Stimulated activated CD4-positive, alpha-beta T cell treated with anti-CD3 and anti-CD28 coated beads, Interleukin-2, amount 100 ng/mL, for 24 hours (primary cell): ENCODE measurements at places on chromosomes 12 and 14.
A peak's percentile ranks its signal among the peaks of the same experiment; 100 is the strongest.

- no peak for DNase-seq
Measured at GRCh38 chr12:23204933-23205778, 580.2 kb downstream of the ETNK1 start.

- DNase-seq, result no peak
Measured at GRCh38 chr12:65603438-65604351, 220.6 kb upstream of the HMGA2 start.

DNA sequence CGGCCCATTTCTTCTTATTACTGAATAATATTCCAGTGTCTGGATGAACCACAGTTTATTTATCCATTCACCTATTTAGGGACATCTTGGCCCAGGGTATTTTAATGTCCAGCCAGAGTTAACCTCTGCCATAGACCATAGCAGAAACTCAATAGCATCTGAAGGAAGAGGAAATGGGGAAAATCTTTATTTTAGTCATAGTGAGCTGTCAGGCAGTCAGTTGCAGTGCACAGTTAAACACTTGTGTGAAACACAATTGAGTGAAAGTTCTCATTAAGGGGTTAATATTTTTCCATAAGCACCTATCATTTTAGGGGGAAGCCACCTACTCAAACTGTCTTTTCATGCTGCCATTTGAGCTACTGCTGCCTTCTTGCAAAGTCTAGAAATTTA lies 197.3 kb upstream of the PPFIA2 start:
- DNase-seq, result no peak

GRCh38 chr12:122363782-122364181 lies 58.7 kb downstream of the CLIP1 start:
- no peak for DNase-seq

DNA sequence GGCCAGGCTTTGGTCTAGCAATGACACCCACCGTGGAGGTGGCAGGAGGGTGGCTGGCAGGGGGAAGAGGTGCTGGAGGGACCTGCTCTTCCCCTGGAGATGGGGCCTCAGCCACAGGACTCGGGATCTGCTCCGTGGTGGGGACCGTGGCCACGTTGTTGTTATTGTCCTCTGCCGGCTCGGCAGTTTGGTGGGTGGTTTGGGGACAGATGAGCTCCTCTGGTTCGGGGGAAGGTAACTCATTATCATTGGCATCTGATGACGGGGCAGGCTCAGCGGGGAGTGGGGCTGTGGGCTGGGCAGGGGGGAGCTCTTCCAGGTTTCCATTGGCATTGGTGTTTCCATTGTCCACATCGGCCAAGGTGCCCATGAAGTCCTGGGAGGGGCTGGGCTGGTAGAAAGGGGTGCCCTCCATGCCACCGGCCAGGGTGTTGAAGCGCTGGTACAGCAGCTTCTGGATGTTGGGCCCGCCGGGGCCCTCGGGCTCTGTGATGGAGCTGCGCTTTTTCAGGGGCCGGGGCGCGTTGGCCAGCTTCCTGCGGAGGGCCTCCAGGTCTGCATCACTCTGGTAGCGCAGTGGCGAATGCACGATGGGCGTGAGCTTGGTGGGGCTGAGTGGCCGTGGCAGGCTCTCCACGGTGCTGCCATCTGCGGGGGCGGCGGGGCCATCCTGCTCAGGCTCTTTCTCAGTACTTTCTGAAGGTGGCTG lies 24.3 kb downstream of the ZFYVE21 start:
- DNase-seq, result no peak

DNA sequence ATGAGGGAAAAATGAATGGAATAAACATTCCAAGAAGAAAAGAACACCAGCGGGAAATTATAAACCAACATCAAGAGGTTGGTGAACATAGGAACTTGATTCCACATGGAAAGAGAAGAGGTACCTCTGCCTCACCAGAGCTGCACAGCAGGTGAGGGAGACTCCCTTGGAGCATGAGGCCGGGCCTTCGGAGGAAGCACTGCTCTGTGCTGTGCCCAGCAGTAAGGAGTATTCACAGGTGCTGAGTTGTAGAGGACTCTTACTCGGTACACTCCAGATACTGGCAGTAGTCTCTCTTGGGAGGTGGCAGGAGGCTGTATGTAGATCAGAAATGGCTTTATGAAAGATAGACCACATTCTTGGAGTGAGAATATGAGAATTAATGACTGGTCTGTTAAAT lies 76.0 kb downstream of the NPAS3 start:
- no peak for DNase-seq

DNA sequence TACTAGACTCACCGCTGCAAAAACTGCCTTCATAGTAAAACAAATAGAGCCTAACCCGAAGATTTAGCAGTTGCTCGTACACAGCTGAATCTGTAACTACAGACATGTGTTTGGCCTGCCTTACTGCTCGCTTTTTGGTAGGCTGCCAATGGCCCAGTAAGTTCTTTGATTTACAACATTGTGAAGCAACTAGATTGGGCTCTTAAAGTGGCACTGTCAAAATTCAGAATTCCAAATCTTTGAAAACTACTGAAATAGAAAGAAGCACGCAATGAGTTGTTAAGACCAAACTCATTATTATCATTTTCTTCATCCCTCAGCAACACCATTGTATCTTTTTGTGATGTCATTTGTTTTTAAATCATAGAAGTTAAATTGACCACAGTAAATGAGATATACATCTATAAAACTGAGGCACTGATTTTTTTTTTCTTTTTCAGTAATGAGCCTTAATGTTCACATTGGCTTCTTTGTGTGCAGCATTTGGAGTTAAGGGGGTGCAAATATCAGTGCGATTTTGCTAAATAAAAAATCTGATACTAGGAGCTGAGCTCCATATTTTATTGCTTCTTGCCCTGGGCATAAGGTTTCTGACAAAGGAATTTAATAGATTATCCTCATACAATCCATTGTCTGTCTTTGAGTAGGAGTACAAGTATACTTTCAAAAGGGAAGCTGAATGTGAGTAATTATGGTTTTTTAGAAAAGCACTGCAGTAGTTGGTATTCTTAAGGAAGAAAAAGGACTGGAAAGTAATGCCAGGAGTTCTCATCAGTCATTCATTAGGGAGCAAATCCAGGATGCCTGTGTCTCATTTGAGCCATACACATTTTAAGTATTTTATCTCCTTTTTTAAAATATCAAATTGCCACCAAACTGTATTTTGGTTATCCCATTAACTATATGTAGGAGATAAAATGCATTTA lies 138.5 kb downstream of the KICS2 start:
- no peak for DNase-seq

DNA sequence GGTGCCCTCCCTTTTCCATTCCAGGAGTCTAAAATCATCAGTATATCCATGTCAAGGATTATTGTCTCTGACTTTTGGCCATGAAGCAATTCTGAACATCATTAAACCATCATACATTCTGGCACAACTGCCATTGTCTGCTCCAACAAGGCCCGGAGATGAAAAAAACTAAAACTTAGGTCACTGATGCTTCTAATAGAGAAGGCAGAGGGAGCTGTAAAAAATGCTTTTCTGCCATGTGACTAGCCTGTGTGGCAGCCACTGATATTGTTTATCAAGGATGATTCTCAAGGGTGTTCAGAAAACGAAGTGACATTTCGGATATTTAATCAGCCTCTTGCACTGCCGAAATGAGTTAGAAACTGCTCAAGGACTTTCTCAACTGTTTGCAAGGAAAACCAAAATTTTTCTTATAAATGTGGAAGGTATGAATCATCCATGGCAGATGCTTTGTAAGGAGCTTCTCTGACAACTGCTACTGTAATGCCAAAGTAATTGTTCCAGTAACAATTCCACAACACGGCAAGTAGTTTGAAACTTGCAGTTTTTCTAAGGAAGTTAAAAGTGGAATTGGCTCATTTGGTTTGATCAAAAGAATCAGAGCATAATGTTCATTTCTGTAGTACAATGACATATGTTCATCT lies 1076.5 kb upstream of the FLRT2 start:
- no peak for DNase-seq

- DNase-seq, result no peak
Measured at GRCh38 chr12:94615260-94616181, 34.8 kb downstream of the TMCC3 start.

DNA sequence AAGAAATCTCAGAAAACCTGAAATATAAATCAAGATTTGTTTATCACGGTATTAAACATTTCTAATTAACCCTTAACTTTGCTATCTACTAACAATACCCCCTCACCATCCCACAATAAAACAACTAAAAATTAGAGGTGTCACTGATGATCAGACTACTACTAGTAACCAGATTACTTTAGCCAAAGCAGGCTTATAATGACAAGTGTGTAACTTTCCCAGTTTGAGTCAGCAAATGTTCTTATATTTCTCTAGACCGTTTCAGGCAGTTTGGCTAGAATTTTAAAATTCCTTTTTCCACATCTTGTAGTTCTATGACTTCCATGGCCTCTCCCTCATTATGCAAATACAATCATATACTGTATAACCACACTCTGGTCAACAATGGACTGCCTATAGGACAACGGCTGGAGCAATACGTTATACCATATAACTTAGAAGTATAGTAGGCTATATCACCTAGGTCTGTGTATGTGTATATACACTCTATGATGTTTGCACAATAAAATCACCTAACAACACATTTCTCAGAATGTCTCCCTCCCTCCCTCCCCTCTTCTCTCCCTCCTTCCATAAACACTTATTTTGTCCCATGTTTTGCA lies 102.1 kb downstream of the DENND5B start:
- DNase-seq, result no peak

GRCh38 chr12:68587448-68587873 lies 23.2 kb upstream of the RAP1B start:
- peak; percentile 31 for DNase-seq

DNA sequence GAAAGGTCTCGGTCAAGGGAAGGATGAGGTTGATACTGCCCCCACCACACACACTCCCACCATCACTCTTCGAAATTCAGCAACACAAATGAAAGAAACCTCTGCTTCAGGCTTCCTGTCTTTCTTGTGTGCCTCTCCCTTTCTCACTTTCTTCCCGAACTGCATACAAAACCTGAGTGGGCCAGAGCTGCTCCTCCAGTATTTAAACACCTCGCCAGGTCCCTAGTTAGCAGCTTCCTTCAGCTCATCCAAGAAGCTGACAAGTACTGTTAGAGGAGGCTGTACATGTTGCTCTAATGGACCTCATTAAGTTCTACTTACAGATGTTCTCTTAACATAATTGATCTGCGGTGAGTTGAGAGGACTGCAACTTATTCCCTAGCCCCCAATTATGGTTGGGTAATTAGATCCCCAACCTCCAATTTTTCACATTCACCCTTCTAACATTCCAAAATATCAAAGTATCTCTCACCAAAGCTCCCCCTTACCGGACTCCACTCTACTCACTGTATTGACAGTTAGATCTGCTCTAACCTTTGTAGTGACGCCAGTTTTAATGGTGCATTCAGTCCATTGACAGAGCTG lies 4.1 kb upstream of the LMO3 start:
- no peak for DNase-seq

DNA sequence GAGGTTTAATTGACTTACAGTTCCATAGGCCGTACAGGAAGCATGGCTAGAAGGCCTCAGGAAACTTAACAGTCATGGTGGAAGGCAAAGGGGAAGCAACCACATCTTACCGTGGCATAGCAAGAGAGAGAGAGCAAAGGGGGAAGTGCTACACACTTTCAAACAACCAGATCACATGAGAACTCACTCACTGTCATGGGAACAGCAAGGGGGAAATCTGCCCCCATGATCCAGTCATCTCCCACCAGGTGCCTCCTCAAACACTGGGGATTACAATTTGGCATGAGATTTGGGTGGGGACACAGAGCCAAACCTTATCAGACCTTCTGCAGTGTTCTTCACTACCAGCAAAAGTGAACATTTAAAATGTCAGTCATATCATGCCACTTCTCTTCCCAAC lies 58.9 kb downstream of the USP15 start:
- no peak for DNase-seq

GRCh38 chr12:71607494-71608330 lies 55.9 kb downstream of the ZFC3H1 start:
- DNase-seq, result no peak

DNA sequence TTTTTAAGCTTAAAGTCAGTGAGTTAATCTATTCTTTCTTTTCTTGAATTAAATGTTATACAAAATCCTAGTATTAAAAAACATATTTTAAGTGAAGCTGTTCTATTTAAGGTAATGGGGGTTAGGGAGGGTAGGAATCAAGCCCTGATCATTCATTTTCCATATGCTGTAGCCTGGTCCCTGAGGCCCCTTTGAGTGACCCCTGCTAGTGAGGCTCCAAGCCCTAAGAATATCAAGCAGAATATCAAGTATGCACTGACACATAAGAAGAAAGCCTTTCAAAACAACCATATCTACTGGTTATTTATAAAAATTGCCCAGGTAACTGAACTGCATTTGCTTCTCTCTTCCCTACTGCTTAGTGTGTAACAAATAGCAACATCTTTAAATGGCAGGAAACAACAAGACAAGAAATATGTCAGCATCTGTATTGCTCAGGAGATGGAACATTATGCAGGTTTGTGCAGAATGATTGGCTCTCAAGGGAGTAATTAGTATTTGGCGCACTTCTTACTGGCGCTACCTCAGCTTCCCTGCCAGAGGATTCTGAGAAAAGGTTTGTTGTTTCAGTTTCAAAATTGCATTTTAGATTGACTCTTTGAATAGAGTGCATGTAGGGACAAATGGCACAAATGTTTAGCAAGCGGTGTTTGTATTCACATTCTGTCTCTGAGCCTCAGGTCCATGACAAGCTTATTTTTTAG lies 223.0 kb downstream of the DUSP6 start:
- DNase-seq, result no peak

- peak; percentile 43 for DNase-seq
Measured at GRCh38 chr12:121579190-121579791, 1.5 kb downstream of the KDM2B start.

GRCh38 chr12:110575326-110575725 lies 7.8 kb downstream of the PPTC7 start:
- no peak for DNase-seq

DNA sequence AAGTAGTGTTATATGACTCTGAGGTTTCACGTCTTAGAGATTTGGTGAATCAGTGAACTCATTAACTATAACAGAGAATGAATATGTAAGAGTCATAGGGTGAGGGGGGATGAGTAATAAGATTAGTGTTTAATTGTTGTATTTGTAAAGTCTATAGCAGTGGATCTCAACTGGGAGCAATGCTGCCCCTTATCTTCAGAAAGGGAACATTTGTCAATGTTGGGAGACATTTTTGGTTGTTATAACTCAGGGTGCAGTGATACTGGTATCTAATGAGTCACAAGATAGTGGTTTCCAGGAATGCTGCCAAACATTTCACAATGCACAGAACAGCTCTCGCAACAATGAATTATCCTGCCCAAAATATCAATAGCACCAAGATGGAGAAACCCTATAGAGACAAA lies 1193.7 kb downstream of the GALC start:
- DNase-seq, result no peak

DNA sequence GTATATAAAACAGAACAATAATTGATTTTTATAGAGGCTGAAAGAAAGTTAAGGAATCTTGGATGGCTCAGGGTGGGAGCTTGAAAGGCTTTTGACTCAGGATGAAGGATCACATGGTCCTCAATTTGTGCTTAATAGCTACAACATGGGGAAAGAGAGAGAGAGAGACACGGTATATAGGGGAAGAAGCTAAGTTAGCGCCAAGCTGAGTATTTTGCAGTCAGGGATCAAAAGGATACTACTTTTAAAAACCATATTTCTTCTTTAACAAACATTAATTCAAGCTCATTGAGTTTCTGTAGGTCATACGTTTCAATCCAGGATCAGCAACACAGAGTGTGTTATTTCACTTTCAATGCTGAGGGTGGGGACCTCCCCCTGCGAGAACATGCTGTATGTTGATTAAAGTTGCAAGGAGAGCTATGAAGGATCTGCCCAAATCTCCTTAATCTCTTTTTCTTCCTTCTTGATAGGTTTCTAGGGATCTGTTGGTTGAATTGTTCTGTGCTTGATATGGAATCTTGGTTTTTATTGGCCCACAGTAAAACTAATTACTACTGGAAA lies 133.1 kb upstream of the NUDT4 start:
- DNase-seq, result peak; percentile 33

- DNase-seq, result no peak
Measured at GRCh38 chr12:5520831-5521230, 88.9 kb downstream of the NTF3 start.
